GM04503 (cell line): ENCODE measurements at places on chromosomes 4 and X.

DNA sequence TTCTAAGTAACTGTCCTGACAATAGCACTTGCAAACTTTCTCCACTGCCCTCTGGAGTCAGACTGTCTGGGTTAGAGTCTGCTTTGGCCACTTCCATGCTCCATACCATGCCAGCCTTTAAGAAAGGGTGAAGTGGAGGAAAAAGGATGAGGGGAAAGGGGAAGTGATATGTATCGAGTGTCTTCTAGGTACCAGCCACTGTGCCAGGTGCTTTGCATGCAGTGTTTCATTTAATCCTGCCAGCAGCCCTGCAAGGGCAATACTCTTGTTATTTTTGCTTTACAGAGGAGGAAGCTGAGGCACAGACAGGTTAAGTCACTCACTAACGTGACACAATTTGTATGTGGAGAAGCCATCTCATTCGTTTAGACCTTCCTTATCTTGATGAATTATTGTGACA is 55.6 kb downstream of the RTL9 start:
- DNase-seq, result no peak

- DNase-seq, result no peak
Observed at GRCh38 chr4:183876268-183876934, 28.7 kb upstream of the STOX2 start.

DNA sequence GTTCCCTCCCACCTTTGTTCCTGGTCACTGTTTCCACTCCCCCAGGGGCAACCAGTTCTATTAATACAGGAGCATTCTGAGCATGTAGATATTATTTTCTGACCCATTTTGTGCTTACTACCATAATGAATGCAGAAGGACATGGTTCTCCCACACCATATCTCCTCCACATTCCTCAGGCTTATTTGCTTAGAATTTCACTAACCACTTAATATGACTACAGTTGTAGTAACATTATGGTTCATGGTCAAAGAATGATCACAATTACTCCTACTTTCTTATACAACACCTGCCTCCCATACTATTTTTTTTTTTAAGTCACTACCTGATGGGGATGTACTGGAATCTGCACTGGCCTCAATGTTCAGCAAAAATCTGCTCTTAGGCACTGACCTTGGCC is 7.5 kb upstream of the FAM184B start:
- no peak for DNase-seq

- no peak for DNase-seq
Observed at GRCh38 chr4:150784305-150784704, 202.4 kb downstream of the MAB21L2 start.

GRCh38 chr4:5638976-5639375 is 69.4 kb downstream of the EVC2 start:
- peak; percentile 34 for DNase-seq

GRCh38 chr4:135268369-135268768 is 1066.8 kb upstream of the PABPC4L start:
- no peak for DNase-seq

DNA sequence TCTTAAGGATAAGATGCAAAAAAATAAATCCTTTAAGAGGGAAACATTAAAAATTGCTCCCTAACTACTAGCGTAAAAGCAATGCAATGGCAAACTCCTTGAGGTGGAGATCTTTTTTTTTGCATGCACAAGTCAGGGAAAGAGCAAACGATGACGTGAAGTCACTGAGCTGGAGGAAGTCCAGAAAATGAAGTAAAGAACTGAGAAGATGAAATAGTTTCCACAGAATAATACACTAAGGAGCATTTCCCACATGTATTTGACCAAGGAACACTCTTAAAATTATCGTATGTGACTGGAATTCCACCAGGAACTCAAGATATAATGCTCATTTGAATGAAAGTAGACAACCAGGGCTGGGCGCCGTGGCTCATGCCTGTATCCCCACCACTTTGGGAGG is 21.0 kb upstream of the DOCK11 start:
- no peak for DNase-seq

GRCh38 chr4:141275834-141276233 is 55.1 kb downstream of the ZNF330 start:
- DNase-seq, result peak; percentile 96

DNA sequence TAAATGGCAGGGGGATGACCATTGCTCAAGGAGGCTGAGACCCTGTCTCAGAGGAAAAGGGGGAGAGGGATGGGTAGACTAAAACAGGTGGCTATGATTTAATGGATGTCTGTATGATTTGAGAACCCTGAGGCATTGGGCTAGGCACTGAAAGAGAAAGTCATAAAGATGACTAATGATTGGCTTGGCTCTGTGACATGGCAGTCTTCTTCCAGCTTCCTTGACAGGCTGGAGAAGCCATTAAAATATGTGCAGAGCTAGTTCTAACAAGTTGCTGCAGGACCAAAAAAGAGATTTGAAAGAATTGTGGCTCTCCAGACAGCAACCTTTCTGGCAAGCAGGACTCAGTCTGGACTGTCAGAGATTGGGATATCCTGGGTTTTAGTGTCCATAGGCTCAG is 53.6 kb downstream of the AMER1 start:
- DNase-seq, result no peak

DNA sequence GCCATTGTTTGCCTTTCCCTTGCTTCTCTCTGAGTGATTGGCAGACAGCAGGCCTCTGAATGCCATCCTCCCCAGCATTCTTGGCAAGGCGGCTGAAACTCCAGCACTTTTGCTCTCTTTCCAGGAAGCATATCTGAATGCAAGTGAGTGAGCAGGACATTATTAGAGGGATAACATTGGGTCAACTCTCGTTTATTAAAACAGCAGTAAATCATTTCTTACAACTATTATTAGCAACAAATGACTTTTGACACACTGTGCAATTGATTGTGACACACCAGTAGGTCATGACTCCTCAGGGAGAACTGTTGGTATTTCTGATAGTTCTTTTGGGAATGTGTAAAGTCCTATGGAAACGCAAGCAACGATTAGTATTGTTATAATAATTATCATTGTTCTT is 103.8 kb downstream of the EFNB1 start:
- DNase-seq, result no peak

DNA sequence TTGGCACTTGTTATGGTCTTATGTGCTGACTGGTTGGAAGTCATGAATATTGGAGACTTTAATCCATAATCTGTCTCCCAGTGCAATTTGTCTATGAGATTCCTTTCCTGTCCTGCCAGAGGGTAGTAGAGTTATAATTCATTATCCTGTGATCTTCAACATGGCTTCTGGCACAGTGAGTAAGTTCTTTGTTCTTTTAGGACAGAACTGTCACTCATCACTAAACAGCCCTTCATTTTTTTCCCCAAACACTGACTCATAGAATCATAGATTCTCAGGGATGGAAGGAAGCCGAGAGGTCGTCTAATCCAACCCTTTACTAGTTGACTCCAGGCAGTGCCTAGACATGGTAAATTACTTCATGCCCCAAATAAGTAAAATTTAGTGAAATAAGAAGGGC is 78.4 kb downstream of the LUZP4 start:
- no peak for DNase-seq

- no peak for DNase-seq
Observed at GRCh38 chrX:37380924-37381323, 31.8 kb downstream of the PRRG1 start.

- no peak for DNase-seq
Observed at GRCh38 chrX:9707306-9708033, 58.2 kb downstream of the GPR143 start.

GRCh38 chr4:71550220-71551165 is 211.7 kb downstream of the SLC4A4 start:
- no peak for DNase-seq
